ENCODE measurements at places on chromosomes 2 and 18.

DNA sequence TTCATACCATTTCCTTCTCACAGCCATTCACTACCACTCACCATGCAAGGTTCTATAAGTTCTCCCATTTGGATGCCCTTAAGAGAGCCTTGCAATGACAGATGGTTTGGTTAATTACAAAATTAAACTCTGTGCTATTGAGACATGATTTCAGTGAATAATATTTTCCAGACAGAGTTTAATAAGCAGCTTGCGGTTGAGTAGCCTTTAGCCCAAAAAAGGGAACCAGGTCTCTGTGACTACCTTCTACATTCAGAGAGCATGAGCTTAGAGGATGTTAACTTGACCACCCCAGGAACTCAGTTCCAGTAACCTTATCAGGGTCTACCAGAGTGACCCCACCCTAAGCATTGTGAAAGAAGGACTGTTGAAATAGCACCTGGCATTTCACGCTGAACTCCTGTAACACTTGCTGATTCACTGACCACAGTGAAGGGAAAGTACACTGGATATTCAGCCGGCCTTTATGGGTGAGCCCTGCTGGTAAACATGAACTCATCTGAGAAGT lies 1173.1 kb upstream of the ZEB2 start:
- DNase-seq = no peak

- no peak for DNase-seq
Measured at GRCh38 chr2:74836675-74837401, 2.9 kb downstream of the HK2 start.

DNA sequence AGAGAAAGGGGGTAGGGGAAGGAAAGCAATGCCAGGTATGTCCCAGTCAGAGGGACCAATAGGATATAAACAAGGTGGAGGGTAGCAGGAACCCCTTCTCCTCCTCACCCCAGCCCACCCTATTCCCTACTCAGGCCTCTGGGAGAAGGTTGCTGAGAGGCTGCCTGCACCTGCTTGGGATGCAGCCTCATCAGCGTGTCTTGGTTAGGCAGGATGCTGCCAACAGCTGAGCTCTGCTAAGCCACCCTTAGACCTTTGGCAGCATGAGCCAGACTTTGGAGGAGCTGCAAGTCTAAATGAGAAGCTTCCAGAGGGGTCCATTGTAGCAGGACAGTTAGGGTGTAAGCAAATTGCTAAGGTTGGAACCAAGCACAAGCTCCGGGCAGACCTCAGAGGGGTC lies 38.2 kb upstream of the CAB39 start:
- no peak for DNase-seq

DNA sequence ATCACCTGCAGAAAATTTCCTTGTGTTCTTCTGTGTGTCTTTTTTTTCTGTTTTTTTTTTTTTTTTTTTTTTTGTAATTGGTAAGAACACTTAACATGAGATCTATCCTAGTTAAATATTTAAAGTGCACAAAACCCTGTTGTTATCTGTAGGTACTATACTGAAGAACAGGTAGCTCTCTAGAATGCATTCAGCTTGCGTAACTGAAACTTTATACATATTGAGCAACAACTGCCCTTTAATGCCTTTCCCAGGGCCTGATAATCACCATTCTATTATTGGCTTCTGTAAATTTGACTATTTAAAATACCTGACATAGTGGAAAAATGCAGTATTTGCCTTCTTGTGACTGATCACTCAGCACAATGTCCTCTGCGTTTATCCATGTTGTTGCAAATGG lies 701.8 kb downstream of the SUCLG1 start:
- no peak for DNase-seq

GRCh38 chr2:26780203-26780760 lies 5.6 kb upstream of the CENPA start:
- no peak for DNase-seq

DNA sequence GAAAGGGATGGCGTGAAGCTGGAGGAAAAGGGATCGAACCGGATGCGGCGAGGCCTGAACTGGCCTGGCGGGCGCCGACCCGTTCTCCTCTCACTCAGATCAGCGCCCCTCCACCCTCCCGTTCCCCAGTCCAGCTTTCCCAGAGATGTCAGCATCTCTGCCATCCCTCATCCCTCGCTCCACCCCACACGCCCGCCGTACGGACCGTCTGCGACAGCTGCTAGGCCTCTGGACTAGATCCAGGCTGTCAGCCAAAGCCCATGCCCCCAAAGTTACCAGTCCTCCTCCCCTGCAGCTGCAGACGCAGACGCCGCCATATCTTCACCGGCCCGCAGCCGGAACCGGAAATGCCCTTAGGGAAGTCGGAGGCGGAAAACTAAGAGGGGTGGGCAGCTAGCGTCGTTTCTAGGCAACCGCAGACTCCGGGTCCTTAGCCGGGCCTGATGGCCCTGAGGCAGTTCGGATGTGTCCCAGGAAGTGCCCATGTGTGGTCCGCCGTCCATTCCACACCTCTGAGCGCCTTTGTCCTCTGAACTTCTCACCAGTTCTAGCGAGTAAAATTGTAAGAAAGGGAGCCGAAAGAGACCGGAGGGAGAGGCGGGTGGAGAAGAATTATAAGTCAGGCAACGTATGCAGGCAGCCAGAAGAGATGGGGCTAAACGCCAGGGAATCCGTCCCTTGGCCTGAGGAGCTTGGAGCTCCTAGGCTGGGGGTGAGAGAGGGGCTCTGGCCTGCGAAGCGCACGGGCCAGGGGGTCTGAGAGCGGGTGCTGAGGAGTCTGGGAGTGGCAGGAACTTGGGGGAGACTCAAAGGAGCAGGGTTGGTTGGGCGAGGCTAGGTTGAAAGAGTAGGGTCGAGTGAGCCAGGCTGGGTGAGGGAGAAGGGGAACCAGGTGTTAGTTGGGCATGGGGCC lies at the start of the genes RNF25 and STK36:
RNF25 (minus strand) TSS at position 349 of the 913 bp plus-strand sequence; CDS start at position 317, 32 bp downstream.
STK36 (plus strand) TSS at position 433 of the 913 bp plus-strand sequence. CDS start 744 bp downstream, outside the sequence.
- DNase-seq = peak; percentile 79

GRCh38 chr2:9554921-9555296 lies 721 bp downstream of the ADAM17 start:
- DNase-seq = peak; percentile 21

GRCh38 chr2:174282441-174282840 lies 34.1 kb upstream of the OLA1 start:
- DNase-seq = no peak

GRCh38 chr2:68753318-68753717 lies 18.7 kb downstream of the ARHGAP25 start:
- no peak for DNase-seq
